ENCODE measurements at places on chromosomes 2 and 18.

GRCh38 chr18:41977233-41977632 is 22.2 kb downstream of the PIK3C3 start:
- peaks cover 19% of the 10 kb centered on the region for H3K36me3 ChIP-seq
- no peaks in the 10 kb centered on the region for H3K4me1 ChIP-seq
- H3K4me3 ChIP-seq: no peak overlapping the region
- no peak overlapping the region for H3K27ac ChIP-seq
- no peak for DNase-seq

DNA sequence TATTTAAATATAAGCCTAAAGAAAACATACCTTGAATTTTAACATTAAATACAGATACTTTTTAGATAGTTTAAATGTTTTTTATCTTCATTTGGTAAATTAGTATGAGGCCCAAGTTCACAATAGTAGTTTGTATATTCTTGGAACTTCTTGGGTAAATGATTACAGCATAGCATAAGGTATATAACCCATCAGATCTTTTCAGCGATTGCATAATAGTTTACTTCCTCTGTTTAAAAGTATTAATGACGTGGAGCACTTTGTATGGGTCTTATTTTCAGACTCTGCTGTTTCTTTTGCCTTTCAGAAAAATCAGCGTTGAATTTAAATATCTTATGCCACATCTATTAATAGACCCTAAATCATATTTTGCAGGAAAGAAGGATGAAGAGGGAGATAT is 60.2 kb downstream of the CHRNA1 start:
- no peak for DNase-seq
- H3K4me3 ChIP-seq: no peak overlapping the region
- H3K27me3 ChIP-seq: no peaks in the 10 kb centered on the region
- no peaks in the 10 kb centered on the region for H3K36me3 ChIP-seq

GRCh38 chr2:9809064-9809356 is 34.3 kb upstream of the TAF1B start:
- no peak overlapping the region for H3K4me3 ChIP-seq
- H3K4me1 ChIP-seq: no peaks in the 10 kb centered on the region
- no peaks in the 10 kb centered on the region for H3K27me3 ChIP-seq
- no peak overlapping the region for H3K27ac ChIP-seq
- no peak for DNase-seq
- H3K36me3 ChIP-seq: no peaks in the 10 kb centered on the region

DNA sequence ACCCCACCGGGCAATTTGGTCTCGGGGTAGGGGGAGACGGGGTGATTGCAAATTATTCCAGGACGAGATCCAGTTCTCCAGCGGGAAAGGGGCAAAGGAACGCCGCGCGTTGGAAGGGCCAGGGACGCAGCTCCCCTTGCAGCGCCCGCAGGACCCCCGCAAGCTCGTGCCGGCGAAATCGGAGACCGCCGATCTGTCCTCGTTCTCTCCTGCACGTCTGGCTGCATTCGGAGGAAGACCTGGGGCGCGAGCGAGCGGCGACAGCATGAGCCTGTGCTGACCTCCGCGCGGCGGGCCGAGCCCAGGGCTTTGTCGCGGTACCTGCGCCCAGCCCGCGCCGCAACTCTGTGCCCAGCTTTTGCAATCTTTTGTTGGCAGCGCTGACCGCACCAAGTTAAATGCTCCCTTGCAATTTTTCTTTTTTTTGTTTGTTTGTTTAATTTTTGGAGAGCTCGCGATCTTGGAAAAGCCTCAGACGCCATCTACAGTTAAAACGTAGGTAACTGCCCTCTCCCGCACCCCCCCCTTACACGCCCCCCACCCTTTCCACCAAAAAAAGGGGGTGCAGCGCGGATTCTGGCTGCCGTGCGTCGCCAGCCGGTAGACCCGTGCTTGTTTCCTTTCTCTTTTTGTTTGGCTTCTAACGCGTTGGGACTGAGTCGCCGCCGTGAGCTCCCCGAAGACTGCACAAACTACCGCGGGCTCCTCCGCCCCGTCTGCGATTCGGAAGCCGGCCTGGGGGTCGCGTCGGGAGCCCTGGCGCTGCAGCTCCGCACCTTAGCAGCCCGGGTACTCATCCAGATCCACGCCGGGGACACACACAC is 667 bp downstream of the TRIB2 start:
- peak overlapping the region; percentile 74 for H3K27ac ChIP-seq
- no peaks in the 10 kb centered on the region for H3K27me3 ChIP-seq
- DNase-seq: peak; percentile 70
- H3K4me1 ChIP-seq: peaks cover 11% of the 10 kb centered on the region

DNA sequence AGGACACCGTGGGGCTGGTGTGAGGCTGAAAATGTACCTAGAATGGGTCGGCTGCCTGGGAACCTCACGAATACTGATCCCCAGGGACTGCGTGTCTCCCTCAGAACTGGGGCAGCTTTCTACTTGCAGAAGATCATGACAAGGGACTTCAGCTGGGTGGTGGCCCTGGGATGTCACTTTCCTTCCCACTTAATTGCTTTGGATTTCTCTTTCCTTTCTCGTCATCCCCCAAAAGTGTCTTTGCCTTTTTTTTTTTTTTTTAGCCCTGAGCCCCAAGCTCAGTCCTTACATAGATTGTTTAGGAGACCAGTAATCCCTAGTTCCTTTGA is 278.9 kb downstream of the GBX2 start:
- no peak for DNase-seq
- H3K27me3 ChIP-seq: no peaks in the 10 kb centered on the region
- peaks cover 70% of the 10 kb centered on the region for H3K36me3 ChIP-seq
- H3K27ac ChIP-seq: no peak overlapping the region
- no peak overlapping the region for H3K4me3 ChIP-seq
- no peaks in the 10 kb centered on the region for H3K4me1 ChIP-seq

- peaks cover 22% of the 10 kb centered on the region for H3K4me1 ChIP-seq
- no peak overlapping the region for H3K4me3 ChIP-seq
- H3K36me3 ChIP-seq: peaks cover 8% of the 10 kb centered on the region
- DNase-seq: no peak
- no peaks in the 10 kb centered on the region for H3K27me3 ChIP-seq
These were observed 19.2 kb downstream of the ASAP2 start for GRCh38 chr2:9225806-9226205.

GRCh38 chr2:220194630-220195584 is 567.5 kb downstream of the SLC4A3 start:
- H3K27ac ChIP-seq: no peak overlapping the region
- no peaks in the 10 kb centered on the region for H3K36me3 ChIP-seq
- no peaks in the 10 kb centered on the region for H3K27me3 ChIP-seq
- no peak overlapping the region for H3K4me3 ChIP-seq
- H3K4me1 ChIP-seq: no peaks in the 10 kb centered on the region

- DNase-seq: no peak
- H3K36me3 ChIP-seq: no peaks in the 10 kb centered on the region
- no peaks in the 10 kb centered on the region for H3K4me1 ChIP-seq
- H3K4me3 ChIP-seq: no peak overlapping the region
- no peaks in the 10 kb centered on the region for H3K27me3 ChIP-seq
These were observed 96.8 kb upstream of the CRACDL start for GRCh38 chr2:99032786-99033185.

DNA sequence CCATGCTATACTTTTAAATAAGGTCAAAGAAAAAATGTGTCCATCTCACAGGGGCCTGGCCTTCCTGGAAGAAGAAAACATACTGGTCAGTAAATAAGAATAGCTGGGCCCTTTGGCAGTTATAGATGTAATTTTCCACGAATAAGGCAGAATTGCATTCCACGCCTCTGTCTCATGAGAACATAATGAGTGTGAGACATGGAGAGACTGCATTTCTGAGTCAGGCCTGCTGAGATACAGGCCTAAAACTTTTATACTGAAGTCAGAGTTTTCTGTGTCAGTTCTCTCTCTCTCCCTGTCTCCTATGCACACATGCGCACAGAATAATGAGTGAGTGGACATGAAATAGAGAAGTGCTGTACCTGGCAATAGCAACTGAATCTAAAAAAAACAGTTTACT is 20.4 kb upstream of the IL1R1 start:
- H3K4me1 ChIP-seq: peaks cover 1% of the 10 kb centered on the region
- no peaks in the 10 kb centered on the region for H3K27me3 ChIP-seq
- no peak overlapping the region for H3K27ac ChIP-seq
- no peak overlapping the region for H3K4me3 ChIP-seq

- H3K27me3 ChIP-seq: no peaks in the 10 kb centered on the region
- DNase-seq: no peak
- no peak overlapping the region for H3K4me3 ChIP-seq
- H3K4me1 ChIP-seq: no peaks in the 10 kb centered on the region
These were observed 37.9 kb downstream of the NBEAL1 start for GRCh38 chr2:203052539-203052938.

DNA sequence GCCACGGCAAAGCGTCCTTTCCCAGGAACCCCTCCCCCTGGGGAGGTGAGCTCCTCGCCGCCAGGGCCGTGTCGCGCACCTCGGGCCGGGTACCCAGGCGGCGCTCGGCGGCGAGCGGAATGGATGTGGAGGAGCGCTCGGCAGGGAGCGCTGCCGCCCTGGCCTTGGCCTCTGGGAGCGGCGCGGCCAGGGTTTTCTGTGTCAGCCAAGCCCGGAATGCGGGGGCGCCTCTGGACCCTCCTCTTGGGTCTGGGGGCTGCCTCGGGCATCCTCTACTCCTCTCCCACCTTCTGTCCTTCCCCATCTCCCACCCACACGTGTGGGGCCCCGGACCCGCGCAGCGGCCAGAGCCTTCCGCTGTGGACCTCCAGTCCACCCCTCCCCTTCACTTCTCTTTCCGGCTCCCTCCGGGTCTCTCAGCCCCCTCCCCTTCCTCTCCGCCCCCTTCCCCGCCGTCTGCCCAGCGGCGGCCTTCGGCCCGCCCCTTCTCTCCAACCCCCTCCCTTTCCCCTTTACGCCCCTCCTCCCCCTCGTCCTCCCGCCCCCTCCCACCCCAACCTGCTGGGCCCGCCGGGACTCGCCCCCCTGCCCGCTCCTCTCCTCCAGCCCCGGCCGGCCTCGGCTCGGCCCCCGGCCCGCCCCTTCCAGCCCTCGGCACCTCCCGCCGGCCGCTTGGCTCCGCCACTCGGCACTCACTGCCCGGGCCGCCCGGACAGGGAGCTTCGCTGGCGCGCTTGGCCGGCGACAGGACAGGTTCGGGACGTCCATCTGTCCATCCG is at the start of gene MERTK:
Gene MERTK (plus strand): TSS at position 684 of the 779 bp plus-strand sequence. CDS start 129 bp downstream, outside the sequence.
- no peak within 1 kb of the TSS for H3K27ac ChIP-seq
- peak; percentile 90 for DNase-seq
- H3K4me3 ChIP-seq: peak within 1 kb of the TSS; percentile 85
- peaks cover 28% of the 10 kb centered on the region for H3K27me3 ChIP-seq

DNA sequence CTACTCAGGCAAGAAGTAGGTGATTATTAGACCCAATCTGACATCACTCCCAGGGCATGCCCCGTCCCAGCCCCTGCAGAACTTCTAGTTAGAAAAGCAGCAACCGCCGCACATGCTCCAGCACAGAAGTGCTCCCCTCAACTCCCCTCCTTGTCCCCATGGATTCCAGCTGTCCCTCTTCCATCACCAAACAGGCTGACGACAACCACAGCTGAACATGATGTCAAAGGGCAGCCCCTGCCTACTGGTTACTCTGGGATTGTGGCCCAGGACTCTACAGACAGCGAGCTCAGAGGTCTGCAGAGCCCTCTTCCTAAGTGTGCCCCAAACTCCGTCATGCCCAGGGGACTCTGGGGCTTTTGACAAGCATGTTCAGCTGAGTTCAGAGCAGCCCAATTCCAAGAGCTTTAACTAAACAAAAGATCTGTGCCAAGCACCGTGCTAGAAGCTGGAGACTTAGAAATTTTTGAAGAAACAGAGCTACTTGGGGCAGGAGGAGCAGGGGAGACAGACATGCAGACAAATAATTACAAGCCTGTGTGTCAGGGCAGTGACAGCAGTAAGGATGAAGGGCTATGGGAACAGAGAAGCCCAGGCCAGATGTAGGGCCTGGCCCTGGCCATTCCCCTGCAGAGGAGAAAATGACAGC is 148.1 kb downstream of the BCL11A start:
- H3K4me1 ChIP-seq: no peaks in the 10 kb centered on the region
- H3K36me3 ChIP-seq: no peaks in the 10 kb centered on the region
- DNase-seq: no peak
- no peaks in the 10 kb centered on the region for H3K27me3 ChIP-seq
- H3K27ac ChIP-seq: no peak overlapping the region

GRCh38 chr2:176094349-176094748 is 1.8 kb downstream of the HOXD13 start:
- H3K4me3 ChIP-seq: no peak overlapping the region
- no peak for DNase-seq
- no peak overlapping the region for H3K27ac ChIP-seq

GRCh38 chr2:238974501-238975166 is 126.7 kb downstream of the TWIST2 start:
- peaks cover 4% of the 10 kb centered on the region for H3K4me1 ChIP-seq
- DNase-seq: no peak
- H3K36me3 ChIP-seq: no peaks in the 10 kb centered on the region
- H3K4me3 ChIP-seq: peak overlapping the region; percentile 13
- H3K27ac ChIP-seq: no peak overlapping the region

DNA sequence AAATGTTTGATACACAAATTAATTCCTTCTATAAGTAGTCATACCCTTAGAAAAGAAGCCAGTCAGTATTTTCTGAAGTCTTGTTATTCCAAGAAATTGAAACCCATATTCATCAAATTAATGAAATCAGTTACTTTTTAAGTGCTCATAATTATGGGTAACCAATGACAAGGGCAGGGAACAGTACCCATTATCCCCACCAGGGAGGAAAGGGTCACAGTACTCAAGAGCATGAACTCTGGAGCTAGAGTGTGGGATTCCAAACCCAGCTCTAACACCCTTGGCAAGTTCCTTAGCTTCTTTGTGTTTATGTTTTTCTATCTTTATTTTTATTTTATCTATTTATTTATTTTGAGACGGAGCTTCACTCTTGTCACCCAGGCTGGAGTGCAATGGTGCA is 68.4 kb downstream of the CCDC148 start:
- H3K4me3 ChIP-seq: no peak overlapping the region
- no peaks in the 10 kb centered on the region for H3K27me3 ChIP-seq
- H3K27ac ChIP-seq: no peak overlapping the region
- H3K36me3 ChIP-seq: no peaks in the 10 kb centered on the region

DNA sequence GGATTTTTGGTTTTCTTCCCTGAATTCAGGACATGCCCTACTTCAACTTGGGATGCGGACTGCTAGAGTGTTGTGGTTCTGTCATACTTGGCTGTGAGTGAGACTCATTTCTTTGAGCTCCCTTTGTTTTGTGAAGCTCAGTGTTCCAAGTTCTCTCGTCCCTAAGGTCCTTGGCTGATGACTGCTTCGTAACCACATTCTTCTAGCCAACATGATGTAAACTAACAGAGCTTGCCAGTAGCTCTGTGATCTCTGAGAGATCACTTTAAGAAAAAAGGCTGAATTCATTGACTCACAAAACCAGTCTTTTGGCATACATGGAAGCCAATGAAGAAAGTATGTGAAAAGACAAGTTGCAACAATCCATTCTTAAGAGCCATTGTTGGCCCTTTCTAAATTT is 96.9 kb upstream of the MSTN start:
- H3K27ac ChIP-seq: no peak overlapping the region
- H3K4me3 ChIP-seq: no peak overlapping the region
- H3K4me1 ChIP-seq: no peaks in the 10 kb centered on the region

GRCh38 chr2:36172824-36173223 is 182.8 kb upstream of the CRIM1 start:
- no peak overlapping the region for H3K27ac ChIP-seq
- no peak overlapping the region for H3K4me3 ChIP-seq
- DNase-seq: no peak
- peaks cover 16% of the 10 kb centered on the region for H3K4me1 ChIP-seq
- no peaks in the 10 kb centered on the region for H3K27me3 ChIP-seq

Measured in neuronal stem cell (in vitro differentiated cells).